ENCODE measurements at places on chromosomes 12 and 14.

DNA sequence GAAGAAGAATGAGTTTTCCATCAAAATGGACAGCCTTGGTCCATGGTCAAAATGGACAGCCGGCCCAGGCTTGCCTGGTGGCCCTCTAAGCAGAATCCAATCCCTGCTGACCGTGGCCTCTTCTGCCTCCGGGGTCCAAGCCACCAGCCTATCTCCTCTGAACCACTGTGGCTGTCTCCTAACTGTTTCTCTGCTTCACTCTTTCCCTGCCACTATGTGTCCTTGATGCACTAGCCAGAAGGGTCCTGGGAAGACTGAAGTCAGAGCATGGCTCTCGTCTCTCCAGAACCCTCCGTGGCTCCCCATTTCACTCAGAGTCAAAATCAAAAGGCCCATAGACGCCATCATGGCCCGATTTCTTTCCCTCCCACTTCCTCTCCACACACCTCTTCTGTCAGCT, 8.5 kb upstream of the FZD10 start:
- no peak for DNase-seq

DNA sequence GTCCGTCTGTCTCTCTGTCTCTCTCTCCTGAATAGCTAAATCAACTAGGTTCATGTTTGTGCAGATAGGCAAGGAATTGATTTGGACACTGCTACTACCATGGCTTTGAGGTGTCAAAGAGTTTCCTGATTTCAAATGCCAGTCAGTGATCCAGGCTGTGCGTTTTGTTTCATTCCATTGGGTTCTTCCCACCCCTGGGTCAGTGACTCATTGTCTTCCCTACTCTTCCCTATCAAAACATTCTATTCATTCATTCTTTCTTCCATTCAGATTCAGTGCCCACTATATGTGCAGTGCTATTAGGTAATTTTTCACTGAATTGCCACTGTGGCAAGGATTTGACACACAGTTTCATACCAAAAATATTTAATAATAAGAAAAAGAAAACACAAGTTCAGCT, 50.4 kb downstream of the RPH3A start:
- DNase-seq = no peak

DNA sequence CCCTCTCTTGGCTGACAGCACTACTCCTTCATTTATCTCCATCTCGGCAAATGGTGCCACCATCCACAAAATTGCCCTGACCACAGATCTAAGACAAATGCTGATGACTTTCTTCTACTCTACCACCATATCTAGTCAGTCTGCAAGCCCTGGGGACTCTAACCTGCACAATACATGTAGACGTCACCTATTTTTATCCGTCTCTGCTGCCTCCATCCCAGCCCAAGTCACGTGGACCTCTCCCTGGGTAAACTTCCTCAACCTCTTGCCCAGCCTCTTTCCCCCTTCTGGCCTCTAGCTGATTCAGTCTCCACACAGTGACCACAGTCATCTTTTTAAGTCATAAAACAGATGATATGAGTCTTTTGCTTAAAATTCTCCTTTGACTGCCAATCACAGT, 1203.0 kb downstream of the AACS start:
- DNase-seq = no peak

DNA sequence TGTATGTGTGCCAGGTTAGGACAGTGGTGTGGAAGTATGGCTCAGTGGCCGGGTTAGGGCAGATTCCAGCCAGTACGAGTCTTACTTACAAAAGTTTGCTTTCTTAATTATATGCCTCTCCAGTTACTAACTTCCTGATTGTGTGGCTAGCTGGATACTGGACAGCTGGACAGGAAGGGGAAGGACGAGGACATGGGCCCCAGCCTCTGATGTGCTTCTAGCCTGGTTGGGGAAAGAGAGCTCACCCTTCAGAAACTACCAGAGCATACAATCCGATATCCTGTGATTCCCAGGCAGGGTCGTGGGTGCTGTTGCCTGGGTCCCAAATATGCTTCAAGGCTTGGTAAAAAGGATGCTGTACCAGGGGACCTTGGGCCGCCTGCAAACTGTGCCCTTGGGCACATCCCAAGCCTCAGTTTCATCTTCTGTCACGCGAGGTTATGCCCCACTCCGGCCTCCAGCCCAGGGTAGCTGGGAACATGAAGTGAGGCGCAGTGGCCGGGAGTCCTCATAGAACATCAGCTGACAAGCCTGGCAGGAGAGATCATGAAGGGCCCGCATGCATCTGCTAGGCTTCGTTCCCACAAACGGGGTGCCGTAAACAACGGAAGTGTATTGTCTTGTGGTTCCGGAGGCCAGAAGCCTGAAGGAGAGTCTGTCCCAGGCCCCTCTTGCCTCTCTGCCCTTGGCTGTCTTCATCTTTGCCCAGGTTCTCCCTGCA, 23.2 kb upstream of the RIN3 start:
- DNase-seq = no peak
